ENCODE measurements at places on chromosomes 3 and 15.

- no peak for DNase-seq
Observed at GRCh38 chr15:31314380-31314779, 12.3 kb upstream of the KLF13 start.

- DNase-seq, result no peak
Observed at GRCh38 chr3:100045696-100046095, 68.6 kb downstream of the FILIP1L start.

DNA sequence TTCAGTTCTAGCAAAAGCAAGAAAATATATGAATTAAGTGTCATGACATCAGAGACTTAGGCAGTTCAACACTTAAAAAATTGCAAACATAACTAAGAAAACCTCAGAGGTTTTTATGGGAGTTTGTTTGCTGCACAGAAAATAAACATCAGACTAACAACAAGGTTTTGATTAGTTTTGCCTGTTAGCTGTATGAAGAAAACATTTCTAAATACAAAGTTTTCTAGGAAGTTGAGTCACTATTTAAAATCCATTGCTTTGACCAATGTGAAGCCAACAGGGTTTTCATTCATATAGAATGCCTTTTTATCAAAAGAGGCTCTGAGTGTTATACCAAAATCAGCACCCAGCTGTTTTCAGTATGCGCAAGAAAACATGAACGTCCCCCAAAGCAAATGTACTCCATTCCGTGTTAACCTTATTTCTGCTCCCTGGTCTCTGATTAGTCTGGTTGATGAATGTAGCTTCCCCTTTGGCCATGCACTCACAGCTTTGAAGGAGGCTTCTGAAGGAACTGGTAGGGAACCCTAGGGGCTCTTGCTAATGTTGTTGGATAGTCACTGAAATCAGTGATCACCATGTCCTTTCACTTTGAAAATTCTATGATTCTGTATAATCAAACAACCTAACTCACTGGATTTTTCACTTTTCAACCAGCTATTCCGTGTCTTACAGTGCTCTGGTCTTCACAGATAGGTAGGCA is 89.6 kb upstream of the TSEN2 start:
- DNase-seq, result no peak

DNA sequence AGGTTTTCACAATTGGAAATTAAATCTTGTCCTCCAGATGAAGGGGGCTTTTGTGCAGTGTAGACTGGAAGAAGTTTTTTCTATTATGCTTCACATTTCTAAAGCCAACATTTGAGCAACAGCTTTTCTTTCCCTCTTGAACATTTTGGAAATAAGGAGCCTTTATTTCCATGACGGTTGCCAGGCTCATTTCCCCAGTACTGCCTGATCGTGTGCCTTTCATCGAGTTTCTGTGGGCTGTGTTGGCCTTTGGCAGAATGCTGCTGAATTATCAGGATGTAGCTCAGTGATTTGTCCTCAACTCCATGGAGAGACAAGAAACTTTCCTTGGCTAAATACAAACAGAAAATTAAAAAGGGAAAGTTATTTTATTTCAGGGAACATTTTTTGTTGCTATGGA is 314.8 kb upstream of the LRRC3B start:
- DNase-seq, result no peak

DNA sequence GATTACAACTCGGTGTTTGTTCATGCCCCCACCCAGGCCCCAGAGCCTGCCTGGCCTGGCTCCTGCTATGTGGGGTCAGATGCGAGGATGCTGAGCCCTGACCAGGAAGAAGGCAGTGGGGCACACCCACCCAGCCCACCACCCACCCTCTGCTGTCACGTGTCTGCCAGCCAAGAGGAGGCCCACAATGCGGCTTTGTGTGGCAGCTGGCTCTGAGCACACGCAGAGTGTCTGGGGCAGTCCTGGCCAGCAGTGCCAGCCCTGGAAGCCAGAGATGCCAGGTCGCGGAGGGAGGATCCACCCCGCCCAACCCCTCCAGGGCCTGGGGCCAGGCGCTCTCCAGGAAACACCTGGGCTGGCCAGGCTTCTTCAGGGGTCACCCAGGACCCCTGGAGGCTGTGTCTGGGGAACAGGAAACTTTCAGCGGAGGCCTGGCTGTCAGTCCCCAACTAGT is 26.4 kb upstream of the KLF13 start:
- DNase-seq, result no peak

DNA sequence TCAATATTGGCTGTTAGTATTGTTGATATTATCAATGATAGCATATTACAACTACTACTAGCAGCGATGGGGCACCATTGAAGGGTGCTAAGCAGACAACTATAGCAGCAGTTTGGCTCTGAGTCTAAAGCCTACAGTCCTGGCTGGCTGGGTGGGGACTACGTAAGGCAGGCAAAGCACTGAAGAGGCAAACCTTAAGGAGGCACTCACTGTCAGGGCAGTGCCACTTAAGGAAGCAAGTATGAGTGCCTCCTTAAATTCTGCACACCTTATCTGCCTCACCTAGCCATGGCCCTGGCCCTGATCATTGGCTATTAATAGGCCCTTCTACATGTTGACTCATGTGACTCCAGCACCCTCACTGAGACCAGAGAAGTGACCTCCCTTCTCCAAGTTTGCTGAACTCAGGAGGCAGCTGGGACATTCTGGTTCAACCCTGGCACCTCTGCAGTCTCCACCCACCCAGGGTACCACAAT is 20.6 kb downstream of the CDCP1 start:
- no peak for DNase-seq

- no peak for DNase-seq
Observed at GRCh38 chr3:138809500-138810256, 25.1 kb downstream of the PIK3CB start.

- no peak for DNase-seq
Observed at GRCh38 chr3:179969525-179969924, 67.2 kb downstream of the PEX5L start.

DNA sequence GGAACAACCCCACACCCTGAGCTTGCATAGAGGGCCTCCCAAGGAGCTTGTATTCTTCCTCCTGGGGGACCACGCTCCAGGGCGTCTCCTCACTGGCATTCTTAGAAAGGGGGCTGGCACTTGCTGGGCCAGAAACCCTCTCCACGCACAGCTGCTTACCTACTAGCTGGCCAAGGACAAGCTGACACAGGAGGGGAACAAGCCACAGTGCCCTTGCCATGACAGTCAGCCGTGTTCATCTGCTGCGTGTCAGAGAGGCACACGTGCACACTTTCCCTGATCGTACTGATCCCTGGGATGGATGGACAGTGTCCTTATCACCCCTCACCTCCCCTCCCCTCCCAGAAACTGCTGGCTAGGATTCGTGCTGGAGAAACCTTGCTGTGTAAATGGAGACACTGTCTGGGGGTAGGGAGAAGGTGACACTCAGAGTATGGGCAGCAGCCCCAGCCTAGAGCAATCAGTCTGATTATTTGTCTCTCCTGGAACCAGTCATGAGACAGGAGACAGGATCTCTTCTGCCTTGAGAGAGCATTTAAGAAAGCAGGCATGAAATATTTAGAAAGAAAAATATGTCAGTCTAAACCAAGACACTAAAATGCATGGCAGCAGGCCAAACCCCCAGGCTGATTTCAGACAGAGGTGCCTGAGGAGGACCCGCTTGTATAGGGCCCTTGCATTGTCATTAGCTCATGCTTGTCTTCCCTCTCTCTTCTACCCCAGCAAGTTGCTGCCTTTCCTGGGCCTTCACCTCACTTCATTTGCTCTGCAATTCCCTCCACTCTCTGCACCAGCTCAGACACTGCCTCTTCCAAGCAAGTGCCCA is 311.8 kb upstream of the TRIM42 start:
- no peak for DNase-seq

GRCh38 chr3:141928631-141929270 is 52.3 kb downstream of the ATP1B3 start:
- DNase-seq, result no peak

DNA sequence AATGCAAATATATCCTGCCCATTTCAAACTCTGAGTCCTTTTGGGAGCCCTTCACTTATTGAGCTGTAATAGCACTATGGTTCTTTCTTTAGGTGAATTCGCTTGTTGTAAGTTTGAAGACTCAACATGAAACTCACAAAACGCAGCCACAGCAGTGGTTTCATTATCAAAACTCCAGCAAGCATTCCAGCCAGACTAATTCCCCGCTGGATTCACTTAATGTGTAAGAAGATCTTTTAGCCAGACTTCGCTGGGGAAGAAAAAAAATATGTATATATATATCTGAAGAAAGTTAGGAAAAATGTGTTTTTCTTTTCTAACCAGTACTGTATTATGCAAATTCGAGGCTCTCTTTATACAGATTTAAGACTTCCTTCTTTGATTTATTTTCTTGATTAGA is 241.1 kb downstream of the WNT5A start:
- no peak for DNase-seq

GRCh38 chr15:73839699-73840377 is 33.5 kb upstream of the TBC1D21 start:
- no peak for DNase-seq

- no peak for DNase-seq
Observed at GRCh38 chr15:68205954-68206539, 915 bp upstream of the CALML4 start.

DNA sequence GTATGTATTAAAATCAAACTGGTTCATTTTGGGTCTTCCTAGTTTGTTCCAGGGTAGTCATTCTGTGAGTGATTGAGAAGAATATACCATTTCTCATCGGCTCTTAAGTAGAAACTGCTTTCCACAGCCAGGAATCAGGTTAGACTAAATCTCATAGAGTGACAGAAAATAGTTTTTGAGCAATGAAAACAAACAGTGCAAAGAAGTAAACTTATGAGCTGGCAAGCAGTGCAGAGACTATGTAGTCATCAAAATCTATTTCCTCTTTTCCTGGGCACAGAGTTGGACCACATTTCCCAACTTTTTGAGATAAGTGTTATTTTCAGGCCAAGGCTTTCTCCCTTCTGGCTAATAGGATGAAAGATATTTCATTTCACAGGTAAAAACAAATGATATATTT is 66.5 kb downstream of the UBE3A start:
- no peak for DNase-seq

DNA sequence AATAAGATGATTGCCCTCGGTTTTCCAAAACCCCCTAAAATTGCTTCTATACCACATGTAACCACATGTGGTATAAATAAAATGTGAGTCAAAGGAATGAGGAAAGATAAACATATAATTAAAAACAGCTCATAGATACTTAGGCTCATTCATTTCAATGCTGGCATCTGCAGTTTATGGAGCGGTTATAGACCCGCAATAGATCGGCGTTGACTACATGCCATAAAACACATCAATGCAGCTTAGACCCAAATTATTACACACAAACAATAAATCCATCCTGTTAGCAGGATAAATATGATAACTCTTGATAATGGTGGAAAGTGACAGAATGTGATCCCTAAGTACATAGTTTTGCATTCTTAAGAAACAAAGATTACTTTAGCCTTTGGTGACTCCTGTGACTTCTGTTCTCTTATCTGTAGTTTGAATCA is 143.7 kb downstream of the NR2F2 start:
- DNase-seq, result no peak

- no peak for DNase-seq
Observed at GRCh38 chr3:127082066-127082465, 99.2 kb downstream of the PLXNA1 start.

GRCh38 chr3:69665026-69665737 is 74.1 kb upstream of the MITF start:
- no peak for DNase-seq

- no peak for DNase-seq
Observed at GRCh38 chr3:185715091-185715490, 109.8 kb downstream of the IGF2BP2 start.

DNA sequence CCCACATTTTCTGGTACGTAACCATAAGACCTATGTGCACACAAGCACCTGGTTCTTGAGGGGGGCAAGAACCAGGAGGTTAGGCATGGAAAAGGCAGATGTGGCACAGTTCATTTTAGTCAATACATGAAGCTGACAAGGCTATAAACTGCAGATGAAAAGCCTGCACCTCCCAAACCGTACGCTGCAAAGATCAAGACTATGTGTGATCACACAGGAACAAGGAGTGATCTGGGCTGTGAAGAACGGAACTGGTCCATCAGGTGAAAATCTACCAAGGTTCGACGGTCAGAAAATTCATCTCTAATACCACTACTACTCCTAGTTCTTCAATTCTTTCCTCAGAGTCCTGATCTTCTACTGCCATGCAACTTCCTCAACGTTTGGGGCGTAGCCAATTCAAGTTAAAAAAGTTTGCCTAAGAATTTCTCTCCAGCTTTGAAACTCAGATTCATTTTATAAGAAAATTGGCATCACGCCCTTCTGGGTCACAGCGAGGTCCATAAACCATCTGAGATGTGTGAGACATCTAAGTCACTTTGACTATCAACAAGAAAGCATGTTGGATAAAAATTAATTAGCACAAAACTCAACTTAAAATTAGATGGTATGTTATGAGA is 41.9 kb downstream of the PLD1 start:
- no peak for DNase-seq

GRCh38 chr3:56408761-56409196 is 59.5 kb downstream of the ERC2 start:
- no peak for DNase-seq

GRCh38 chr3:69491975-69492374 is 106.1 kb upstream of the FRMD4B start:
- DNase-seq, result no peak
